ENCODE measurements at places on chromosomes 7 and 10.

DNA sequence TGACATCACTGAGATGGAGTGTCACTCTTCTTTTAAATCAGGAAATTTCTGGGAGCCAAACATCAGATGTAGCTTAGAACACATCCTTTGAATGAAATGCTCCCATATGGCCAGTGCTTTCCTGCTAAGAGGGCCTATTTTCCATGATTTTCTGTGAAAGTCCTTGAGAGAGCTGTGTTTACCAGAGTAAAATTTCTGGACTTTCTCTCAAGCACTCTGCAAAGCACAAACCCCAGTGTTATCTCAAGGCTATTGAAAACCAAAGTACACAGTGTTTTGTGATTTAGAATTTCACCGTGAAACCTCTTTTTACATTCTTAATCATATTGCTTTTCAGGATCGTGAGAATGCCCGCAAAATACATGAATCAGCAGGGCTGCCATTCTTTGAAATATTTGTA, 54.0 kb downstream of the PAPSS2 start:
- no peak for DNase-seq

GRCh38 chr7:134829380-134829986, 50.0 kb downstream of the CALD1 start:
- DNase-seq, result no peak

GRCh38 chr7:124057872-124058271, 25.0 kb upstream of the TMEM229A start:
- DNase-seq, result no peak

GRCh38 chr7:14717816-14718215, 184.7 kb downstream of the DGKB start:
- no peak for DNase-seq

DNA sequence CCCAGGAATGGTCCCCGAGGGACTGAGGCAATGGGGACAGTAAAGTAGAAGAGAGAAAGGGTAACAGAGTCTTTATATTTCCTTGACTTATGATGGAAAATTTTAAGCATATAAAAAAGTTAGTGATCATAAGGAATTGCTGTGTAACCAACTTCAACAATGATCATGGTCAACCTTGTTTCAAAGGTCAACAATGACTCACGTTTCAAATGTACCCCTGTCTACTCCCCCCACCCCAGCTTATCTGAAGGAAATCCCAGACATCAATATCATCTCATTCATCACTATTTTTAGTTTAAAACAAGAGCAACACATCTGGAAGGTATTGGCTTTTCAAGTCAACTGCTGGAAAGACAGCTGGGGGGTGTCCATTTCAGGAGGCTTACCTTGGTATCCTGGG, 92.9 kb downstream of the SMURF1 start:
- DNase-seq, result no peak

- no peak for DNase-seq
These were observed 44.4 kb downstream of the CTTNBP2 start for GRCh38 chr7:117828825-117829224.

DNA sequence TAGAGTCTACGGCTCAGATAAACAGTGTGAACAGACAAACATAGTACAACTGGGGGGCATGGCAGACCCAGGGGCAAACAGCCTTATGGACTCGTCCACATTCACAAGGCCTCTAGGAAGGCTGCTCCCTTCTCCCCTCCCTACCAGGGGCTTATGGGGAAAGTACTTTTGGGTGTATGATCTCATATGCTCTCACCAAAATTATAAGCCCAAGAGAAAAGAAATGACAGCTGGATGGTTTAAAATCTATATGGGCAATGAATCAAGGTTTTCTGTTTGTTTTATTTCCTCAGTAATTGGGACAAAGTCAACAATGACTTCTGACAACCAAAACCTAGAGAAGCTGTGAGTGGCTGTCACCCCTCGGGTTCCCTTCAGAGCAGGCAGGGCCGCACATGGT, 144.4 kb downstream of the PKD1L1 start:
- no peak for DNase-seq

All from left ventricle myocardium inferior (tissue), 1 donor.